ENCODE measurements at places on chromosomes 7 and 10. TPM values are rescaled to one million over a fixed set of nuclear protein-coding genes. Genes with fewer than 3 reads are reported as not detected.

- DNase-seq: no peak
Measured at GRCh38 chr10:121580276-121581116, 17.7 kb downstream of the FGFR2 start.

GRCh38 chr10:67669978-67670377, 26.0 kb downstream of the CTNNA3 start:
- peak; percentile 30 for DNase-seq

- peak; percentile 65 for DNase-seq
Measured at GRCh38 chr10:103845972-103846371, 9.4 kb downstream of the SH3PXD2A start.

DNA sequence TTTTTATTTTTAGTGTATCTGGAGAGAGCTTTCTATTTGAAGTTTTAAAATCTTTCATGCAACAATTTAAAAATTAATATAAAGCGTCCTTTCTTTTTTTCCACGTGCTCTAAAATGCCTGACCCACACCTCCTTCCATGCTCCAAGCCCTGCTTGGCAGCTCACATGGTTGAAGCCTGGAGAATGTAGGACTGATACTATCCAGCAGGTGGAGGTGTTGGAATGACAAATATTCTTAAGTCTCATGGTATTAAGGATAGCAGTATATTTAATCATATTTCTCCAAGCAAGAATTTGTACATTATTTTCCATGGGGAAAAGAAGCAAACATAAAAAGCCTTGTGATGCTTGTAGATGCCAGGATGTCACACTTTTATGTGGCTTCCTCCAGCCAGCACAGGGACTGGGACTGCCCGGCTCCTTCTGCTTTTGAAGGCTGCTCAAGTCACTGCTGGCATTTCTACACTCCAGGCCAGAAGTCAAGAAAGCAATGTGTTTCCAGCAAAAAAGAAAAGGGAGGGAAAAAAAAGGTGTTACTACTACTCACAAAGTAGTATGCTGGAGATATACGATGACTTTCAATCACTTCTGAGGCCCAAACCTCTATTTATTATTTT, 49.7 kb downstream of the BZW2 start:
- peak; percentile 87 for DNase-seq

GRCh38 chr7:28293527-28293835, 112.9 kb upstream of the JAZF1 start:
- DNase-seq: no peak

Gene C7orf57
- not detected for total RNA-seq

Data from dermis blood vessel endothelial cell (primary cell).